Testis (tissue), 5 donors: ENCODE measurements at places on chromosomes 6 and 20. TPM values are rescaled to one million over a fixed set of nuclear protein-coding genes. Genes with fewer than 3 reads are reported as not detected.

GRCh38 chr6:170205126-170205525 lies 85.8 kb downstream of the DLL1 start:
- H3K4me1 ChIP-seq = no peaks in the 10 kb centered on the region
- no peak overlapping the region for H3K27ac ChIP-seq
- H3K4me3 ChIP-seq = no peak overlapping the region
- H3K27me3 ChIP-seq = no peaks in the 10 kb centered on the region

DNA sequence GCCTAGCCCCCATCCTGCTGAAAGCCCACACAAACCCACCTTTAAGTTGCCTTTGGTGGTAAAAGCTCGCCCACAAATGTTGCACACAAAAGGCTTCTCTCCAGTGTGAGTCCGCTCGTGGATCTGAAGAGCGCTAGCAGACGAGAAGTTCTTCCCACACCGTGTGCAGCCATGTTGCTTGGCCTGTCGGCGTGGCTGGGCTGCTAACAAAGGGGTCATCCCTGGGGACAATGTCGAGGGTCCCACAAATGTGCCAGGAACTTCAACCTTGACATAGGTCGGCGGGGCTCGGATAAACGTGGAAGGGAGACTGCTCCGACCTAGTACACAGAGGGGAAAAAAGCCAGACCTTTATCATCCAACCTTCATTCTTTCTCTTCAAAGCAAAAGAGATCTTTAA lies 13.5 kb downstream of the SALL4 start:
- H3K27me3 ChIP-seq = no peaks in the 10 kb centered on the region
- no peak for DNase-seq
- no peaks in the 10 kb centered on the region for H3K36me3 ChIP-seq
- H3K27ac ChIP-seq = no peak overlapping the region

GRCh38 chr20:1417273-1417672 lies 24.4 kb upstream of the FKBP1A start:
- H3K27me3 ChIP-seq = no peaks in the 10 kb centered on the region
- H3K27ac ChIP-seq = no peak overlapping the region
- H3K4me3 ChIP-seq = no peak overlapping the region

GRCh38 chr20:3430376-3431069 lies 23.1 kb upstream of the DNAAF9 start:
- no peaks in the 10 kb centered on the region for H3K27me3 ChIP-seq
- no peak overlapping the region for H3K27ac ChIP-seq
- no peaks in the 10 kb centered on the region for H3K4me1 ChIP-seq
- no peak overlapping the region for H3K4me3 ChIP-seq
- no peaks in the 10 kb centered on the region for H3K36me3 ChIP-seq

DNA sequence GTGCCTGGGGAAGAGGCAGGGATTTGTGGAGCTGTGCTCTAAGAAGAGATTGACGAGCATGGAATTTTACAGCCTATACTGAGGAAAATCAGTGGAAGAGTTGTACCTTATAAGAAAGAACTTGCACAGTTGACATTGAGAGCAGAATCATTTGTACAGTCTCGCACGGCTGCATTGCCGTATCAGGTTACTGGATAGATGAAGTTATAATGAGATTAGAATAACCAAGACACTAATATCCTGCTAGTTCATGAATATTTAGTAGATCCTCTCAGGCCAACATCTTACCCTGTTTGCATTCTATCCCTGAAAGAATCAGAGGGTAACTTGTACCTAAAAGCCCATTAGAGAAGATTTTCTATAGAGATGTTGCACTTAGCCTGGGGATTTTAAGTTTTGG lies 447.1 kb downstream of the PREX1 start:
- DNase-seq = no peak
- H3K36me3 ChIP-seq = no peaks in the 10 kb centered on the region
- no peaks in the 10 kb centered on the region for H3K27me3 ChIP-seq

- no peak for DNase-seq
- H3K27ac ChIP-seq = no peak overlapping the region
- H3K27me3 ChIP-seq = no peaks in the 10 kb centered on the region
Measured at GRCh38 chr6:111971866-111972532, 81.9 kb upstream of the CCN6 start.

GRCh38 chr20:58906894-58907293 lies 54.4 kb downstream of the GNAS start:
- peak overlapping the region; percentile 60 for H3K27ac ChIP-seq
- H3K27me3 ChIP-seq = no peaks in the 10 kb centered on the region
- peaks cover 33% of the 10 kb centered on the region for H3K4me1 ChIP-seq
- no peak overlapping the region for H3K4me3 ChIP-seq
- H3K36me3 ChIP-seq = no peaks in the 10 kb centered on the region

- no peaks in the 10 kb centered on the region for H3K27me3 ChIP-seq
- no peak for DNase-seq
- no peak overlapping the region for H3K4me3 ChIP-seq
- H3K36me3 ChIP-seq = no peaks in the 10 kb centered on the region
Measured at GRCh38 chr20:19003366-19004336, 190.1 kb downstream of the SCP2D1 start.

- no peak for DNase-seq
- no peak overlapping the region for H3K4me3 ChIP-seq
- H3K36me3 ChIP-seq = no peaks in the 10 kb centered on the region
- no peaks in the 10 kb centered on the region for H3K27me3 ChIP-seq
Measured at GRCh38 chr6:101705866-101706265, 312.4 kb downstream of the GRIK2 start.

GRCh38 chr6:108798670-108799353 lies 49.4 kb upstream of the ARMC2 start:
- no peaks in the 10 kb centered on the region for H3K4me1 ChIP-seq
- no peak overlapping the region for H3K27ac ChIP-seq
- H3K36me3 ChIP-seq = no peaks in the 10 kb centered on the region

DNA sequence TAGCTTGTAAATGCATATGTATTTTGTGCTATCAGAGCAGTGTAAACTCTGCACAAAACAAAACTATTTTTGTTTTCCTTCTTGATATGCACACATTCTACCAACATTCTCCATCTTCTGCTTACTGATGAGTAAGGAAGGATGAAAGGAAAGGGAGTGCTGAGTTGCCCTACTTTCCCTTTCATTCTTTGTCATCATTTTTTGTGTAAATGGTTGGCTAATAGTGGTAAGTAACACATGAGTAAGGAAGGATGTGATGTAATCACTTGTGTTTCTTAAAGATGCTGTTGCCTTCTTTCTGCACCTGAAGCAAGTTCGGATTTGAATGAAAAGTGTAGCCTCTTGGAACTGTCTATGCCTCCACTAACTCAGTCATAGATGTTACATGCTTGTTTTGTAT lies 4.6 kb upstream of the REV3L start:
- peaks cover 6% of the 10 kb centered on the region for H3K4me1 ChIP-seq
- no peak for DNase-seq
- no peak overlapping the region for H3K27ac ChIP-seq
- no peak overlapping the region for H3K4me3 ChIP-seq
- no peaks in the 10 kb centered on the region for H3K36me3 ChIP-seq

- no peak overlapping the region for H3K27ac ChIP-seq
- no peaks in the 10 kb centered on the region for H3K27me3 ChIP-seq
- DNase-seq = peak; percentile 40
- no peak overlapping the region for H3K4me3 ChIP-seq
Measured at GRCh38 chr20:56949318-56949717, 317.1 kb downstream of the BMP7 start.

DNA sequence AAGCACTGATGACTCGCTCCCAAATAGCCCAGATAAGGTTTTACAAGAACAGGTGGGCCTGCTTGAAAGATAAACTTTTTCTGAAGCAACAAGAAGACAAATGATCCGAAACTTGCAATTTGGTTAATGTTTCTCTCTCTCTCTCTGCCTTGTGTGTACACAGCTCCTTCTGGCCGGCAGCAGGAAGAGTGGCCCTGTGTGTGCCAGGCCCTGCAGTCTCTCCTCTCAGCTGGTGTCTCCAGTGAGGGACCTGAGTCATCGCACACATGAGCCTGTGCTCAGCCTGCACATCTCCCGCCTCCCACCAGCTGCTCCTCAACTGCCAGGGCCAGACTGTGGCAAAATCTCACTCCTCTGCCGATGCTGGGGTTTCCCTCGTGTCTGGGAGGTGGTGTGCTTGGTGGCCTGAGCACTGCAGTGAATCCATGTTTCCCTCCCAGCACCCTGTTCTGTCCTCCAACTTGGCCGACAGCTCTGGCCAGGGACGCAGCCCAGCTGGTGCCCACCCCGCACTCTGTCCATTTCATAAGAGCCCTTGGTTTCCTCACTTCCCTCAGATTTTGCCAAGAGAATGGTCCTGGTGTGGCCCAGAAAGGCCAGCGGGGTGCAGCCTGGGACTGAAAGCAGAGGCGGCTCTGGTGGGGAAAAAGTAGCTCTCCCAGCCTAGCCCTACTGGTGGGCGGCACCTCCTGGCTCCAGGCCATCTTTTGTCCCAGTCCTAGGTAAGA lies 49.4 kb downstream of the ERMARD start:
- no peaks in the 10 kb centered on the region for H3K36me3 ChIP-seq

DNA sequence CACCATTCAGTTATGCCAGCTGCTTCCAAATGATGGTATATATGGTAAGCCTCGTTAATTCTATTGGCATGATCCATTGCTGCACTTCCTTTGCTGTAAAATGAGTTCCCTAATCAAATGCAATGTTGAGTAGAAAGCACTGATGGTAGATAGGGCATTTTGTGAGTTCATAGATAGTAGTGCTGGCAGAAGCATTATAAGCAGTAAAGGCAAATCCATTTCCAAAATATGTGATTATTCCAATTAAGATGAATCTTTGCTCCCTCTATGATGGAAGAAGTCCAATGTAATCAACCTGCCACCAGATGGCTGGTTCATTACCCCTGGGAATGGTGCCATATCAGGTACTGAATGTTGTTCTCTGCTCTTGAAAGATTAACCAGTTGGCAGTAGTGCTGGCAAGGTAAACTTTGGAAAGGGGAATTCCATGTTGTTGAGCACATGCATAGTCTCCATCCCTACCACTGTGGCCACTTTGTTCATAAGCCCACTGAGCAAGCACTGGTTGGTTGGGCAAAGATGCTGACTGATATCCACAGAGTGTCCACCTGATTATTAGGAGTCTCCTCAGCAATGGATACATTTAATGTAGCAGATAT lies 5.6 kb upstream of the TBPL1 start:
- no peaks in the 10 kb centered on the region for H3K27me3 ChIP-seq
- H3K4me3 ChIP-seq = no peak overlapping the region
- no peaks in the 10 kb centered on the region for H3K36me3 ChIP-seq
- H3K4me1 ChIP-seq = no peaks in the 10 kb centered on the region
- no peak overlapping the region for H3K27ac ChIP-seq
- DNase-seq = no peak

GRCh38 chr20:58235010-58235409 lies 6.6 kb upstream of the ANKRD60 start:
- no peak for DNase-seq
- H3K4me1 ChIP-seq = no peaks in the 10 kb centered on the region
- no peaks in the 10 kb centered on the region for H3K27me3 ChIP-seq
- no peaks in the 10 kb centered on the region for H3K36me3 ChIP-seq

DNA sequence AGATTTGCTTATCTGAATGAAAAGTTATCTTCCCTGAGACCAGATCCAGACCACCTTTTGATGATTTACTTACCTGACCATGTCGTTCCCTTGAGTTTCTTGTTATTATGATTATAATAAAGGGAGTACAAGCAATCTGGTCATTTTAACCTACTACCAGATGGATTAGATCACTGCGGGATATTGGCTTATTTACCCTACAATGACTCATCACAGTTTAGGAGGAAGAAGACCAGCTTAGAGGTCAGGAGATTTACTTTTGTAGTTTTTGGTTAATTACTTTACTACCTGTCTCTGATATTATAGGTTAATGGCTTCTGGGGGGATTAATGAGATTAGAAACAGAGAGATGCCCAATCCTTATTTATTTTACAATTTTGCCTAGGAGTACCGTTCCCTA lies 10.7 kb downstream of the PKIB start:
- H3K4me1 ChIP-seq = no peaks in the 10 kb centered on the region
- no peaks in the 10 kb centered on the region for H3K36me3 ChIP-seq
- H3K27ac ChIP-seq = no peak overlapping the region
- no peak overlapping the region for H3K4me3 ChIP-seq

DNA sequence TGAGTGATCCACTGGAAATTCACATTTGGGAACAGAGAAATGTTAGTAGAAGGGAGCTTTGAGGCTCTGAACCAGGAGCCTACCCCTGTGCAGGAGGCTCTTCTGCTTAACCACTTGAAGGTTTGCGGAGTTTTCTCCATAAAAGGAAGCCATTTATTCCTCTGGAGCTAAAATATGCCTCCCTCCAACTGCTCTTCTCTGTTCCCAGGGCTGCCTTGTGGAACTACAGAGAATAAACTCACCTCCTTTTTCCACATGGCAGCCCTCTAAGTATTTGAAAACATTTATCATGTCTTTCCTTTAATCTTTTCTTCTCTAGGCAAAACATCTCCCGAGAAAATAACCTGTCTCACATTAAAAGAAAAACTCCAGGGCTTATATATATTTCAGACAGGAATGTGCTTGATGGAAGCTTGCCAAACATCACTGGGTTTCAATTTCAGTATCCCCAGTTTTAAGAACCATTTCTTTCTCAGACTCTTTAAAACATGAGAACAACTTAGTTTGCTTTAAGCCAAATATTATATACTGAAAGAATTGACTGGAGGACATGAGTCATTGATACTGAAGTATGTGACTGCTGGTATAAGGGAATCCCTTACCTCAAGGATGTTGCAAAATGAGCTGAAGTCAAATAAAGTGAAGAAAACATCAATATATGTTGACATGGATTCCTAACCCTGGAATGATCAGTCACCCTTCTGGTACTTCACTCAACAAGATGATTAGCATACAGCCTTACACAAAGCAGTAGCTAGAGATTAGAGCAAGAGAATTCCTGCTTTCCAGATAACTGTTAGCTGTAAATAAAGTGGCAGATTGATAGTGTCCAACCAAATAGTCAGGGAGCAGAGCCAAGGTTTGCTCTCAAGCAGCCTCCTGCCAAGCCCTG lies 74.0 kb downstream of the ZBTB2 start:
- no peak for DNase-seq
- no peaks in the 10 kb centered on the region for H3K27me3 ChIP-seq
- H3K36me3 ChIP-seq = no peaks in the 10 kb centered on the region

- H3K27me3 ChIP-seq = no peaks in the 10 kb centered on the region
- no peak overlapping the region for H3K4me3 ChIP-seq
- H3K27ac ChIP-seq = no peak overlapping the region
- H3K36me3 ChIP-seq = no peaks in the 10 kb centered on the region
- DNase-seq = no peak
Measured at GRCh38 chr20:49901588-49901987, 13.7 kb downstream of the SPATA2 start.

Gene UNC5CL
- total RNA-seq = 2.0 TPM

Gene CRISP2
- 739 TPM for total RNA-seq

Gene FAM184A
- total RNA-seq = 36.3 TPM

Gene FRMD1
- total RNA-seq = 7.2 TPM

Gene RAB44
- 0.24 TPM for total RNA-seq

Gene F13A1
- total RNA-seq = 22.7 TPM

Gene CAPN11
- total RNA-seq = 20.5 TPM

Gene CRISP1
- 0.55 TPM for total RNA-seq

Gene OLIG3
- total RNA-seq = not detected

Gene SPDEF
- total RNA-seq = 0.47 TPM

Gene SLC17A9
- 2.9 TPM for total RNA-seq

Gene RIOK1
- total RNA-seq = 37.5 TPM

Gene CLDN20
- total RNA-seq = not detected

Gene SLC26A8
- total RNA-seq = 52.0 TPM
